ENCODE measurements at places on chromosomes 2 and 18. TPM values are rescaled to one million over a fixed set of nuclear protein-coding genes. Genes with fewer than 3 reads are reported as not detected.

DNA sequence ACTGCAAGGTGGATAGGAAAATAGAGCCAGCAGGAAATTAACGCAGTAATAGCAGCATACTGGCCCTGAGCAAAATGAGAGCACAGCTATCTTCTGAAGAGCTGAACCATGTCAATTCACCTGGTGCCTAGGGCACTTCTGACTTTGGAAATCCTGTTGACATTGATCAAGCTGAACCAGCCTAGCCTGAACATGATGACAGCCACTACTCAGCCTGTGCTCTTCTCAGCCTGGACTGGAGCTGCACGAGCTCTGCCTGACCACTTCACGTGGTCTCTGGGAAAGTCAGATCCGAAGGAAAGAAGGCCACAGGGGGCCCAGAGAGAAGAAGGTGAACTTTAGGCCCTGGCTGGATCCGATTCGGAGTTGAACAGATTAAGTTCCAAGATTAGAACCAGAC is 421.9 kb downstream of the LPIN1 start:
- no peak for DNase-seq

CNTNAP5 gene
- not detected for total RNA-seq

- DNase-seq: no peak
Observed at GRCh38 chr2:239255218-239255617, 145.6 kb downstream of the HDAC4 start.

GRCh38 chr2:227182765-227183164 is 18.3 kb downstream of the COL4A3 start:
- no peak for DNase-seq

GRCh38 chr2:70214953-70215549 is 24.2 kb upstream of the C2orf42 start:
- DNase-seq: no peak

GRCh38 chr18:30712383-30712782 is 330.2 kb downstream of the DSC3 start:
- no peak for DNase-seq

SCN7A gene
- total RNA-seq: 23.0 TPM

GRCh38 chr2:193240752-193241151 is 1046.0 kb upstream of the TMEFF2 start:
- no peak for DNase-seq

FBXO41 gene
- 2.2 TPM for total RNA-seq

GRCh38 chr2:37189452-37190153 is 1.1 kb upstream of the SULT6B1 start:
- no peak for DNase-seq

- DNase-seq: no peak
Observed at GRCh38 chr2:10223471-10223870, 79.2 kb upstream of the HPCAL1 start.

DNA sequence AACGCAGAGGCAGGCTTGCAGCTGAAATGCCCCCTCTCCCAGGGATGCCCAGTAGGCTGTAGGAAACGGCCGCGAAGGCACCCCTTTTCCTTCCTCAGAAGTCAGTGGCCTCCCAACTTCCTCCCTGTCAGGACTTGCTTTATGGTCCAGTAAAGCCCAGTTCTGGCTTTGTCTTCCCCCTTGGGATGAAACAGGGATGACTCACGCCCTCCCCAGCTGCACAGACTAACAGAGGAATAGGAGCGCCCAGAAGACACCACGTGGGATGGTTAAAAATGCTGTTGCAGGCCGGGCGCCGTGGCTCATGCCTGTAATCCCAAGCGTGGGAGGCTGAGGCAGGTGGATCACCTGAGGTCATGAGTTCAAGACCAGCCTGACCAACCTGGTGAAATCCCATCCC is 6.9 kb downstream of the CREG2 start:
- peak; percentile 68 for DNase-seq

DNA sequence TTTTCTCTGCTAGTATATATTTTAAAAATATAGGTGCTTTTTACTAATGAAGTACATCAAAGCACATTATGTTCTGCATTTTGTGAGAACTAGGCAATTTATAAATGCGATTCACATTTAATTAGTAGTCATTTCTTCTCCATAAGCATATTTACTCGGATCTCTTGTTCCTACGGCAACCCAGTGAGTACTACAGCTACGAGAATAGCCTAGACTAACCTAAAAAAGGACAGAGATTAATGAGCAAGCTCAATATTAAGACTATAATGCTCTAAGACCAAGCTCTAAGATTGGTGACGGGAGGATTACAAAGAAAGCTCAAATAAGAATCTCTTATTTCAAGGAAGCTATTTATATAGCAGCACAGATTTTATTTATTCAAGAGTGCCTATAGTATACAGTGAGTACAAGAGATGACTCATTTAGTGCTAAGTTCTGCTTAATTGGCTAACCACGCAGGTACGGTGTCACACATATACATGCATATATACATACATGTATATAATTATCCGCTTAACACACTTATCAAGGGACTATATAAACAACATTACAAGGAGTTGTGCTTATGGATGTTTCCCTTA is 364.7 kb downstream of the GPD2 start:
- no peak for DNase-seq

LPIN2 gene
- total RNA-seq: 18.1 TPM

GRCh38 chr2:197306696-197307040 is 3.9 kb downstream of the ANKRD44 start:
- peak; percentile 80 for DNase-seq

DNA sequence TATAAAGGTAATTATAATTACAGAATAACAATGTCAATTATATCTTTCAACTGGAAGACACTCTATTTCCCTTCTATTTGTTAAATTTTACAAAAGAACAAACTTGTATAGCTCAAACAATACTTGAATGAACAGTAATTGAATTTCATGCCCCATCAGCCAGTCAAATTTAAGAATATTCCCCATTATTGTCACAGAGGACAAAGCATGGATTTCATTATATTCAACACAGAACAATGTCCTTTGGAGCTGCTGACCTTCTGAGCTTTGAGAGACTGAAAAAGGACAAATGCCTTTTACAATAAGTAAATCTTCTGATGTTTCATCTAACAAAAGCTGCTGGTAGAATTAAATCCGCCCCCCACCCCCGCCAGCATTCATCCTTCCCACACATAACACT is 187.5 kb upstream of the MC4R start:
- DNase-seq: no peak

HRH4 gene
- not detected for total RNA-seq

DNA sequence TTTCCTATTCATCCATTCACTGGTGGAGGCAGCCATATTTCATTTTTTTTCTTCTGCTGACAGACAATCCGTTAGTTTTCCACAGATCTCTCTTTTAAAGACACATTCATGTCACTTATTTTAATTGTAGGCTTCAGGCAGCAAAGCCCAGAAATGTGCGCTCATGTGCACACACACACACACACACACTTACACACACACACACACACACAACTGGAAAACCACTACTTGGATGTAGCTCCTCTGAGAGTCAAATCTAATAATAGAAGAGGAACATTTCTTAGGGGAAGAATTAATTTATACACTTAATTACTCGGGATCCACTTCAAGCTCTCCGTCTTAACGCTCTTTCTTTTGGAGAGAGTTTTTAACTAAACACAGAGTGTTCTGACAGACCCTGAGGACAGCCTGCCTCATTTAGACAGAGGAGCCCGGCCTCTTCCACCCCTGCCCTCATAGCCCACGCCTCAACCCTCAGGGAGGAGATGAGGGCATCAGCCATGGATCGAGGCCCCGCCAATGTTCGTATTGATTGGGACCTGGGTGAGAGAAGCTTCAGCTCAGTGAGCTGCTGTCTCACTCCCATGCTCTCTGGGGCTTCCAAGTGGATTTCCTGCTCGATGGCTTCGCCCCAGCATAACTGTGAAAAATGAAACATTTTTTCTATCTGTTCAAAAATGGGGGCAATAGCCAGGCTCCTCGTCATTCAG is 261.4 kb upstream of the SKOR2 start:
- DNase-seq: no peak

GRCh38 chr2:200050921-200051610 is 95.7 kb downstream of the MAIP1 start:
- DNase-seq: no peak

DNA sequence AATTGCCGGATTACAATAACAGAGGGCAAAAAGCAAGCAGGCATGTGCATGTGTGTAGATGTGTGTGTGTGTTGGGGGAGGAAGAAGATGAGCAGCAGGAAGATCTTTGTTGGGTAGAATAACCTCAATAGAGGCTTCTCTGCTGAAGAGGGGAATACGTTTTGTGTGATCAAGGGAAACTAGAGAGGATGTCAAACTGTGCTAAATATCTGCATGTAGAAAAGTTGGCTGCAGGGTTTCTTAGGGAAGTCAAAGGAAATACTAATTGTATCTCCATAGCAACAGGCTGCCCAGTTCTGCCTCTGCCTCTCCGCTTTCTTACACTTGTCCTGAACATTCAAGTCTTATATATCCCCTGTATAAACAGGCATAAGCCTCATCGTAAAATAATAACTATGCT is 190.1 kb upstream of the RND3 start:
- DNase-seq: no peak

TFPI gene
- 42.7 TPM for total RNA-seq

DNA sequence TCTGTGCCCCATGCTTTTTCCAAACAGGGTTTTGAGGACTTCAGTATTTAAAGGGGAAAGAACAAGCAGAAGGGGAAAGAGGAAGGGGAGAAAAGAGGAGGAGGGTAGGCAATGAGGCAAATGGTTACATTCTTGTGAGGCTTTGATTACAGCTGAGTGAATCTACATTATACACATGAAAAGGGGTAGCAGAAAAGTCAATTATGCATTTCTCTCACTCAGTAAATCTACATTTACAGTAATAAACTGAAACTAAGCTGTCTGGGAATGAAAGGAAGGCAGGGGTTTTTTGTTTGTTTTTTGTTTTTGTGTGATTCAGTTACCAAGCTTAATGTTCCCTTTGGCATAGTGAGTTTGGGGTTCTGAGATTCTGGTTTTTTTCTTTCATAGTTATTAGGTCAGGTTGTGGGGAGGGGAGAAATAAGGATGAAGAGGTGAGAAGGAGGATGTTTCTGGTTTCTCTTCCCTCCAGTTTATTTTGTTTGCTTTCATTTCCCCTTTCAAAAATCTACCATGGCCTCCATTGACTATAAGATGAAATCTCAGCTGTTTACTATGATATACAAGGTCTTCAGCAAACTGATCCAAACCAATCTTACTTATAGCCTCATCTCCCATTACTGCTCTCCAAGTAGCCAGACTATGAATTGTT is 18.7 kb downstream of the C18orf63 start:
- DNase-seq: no peak

DNA sequence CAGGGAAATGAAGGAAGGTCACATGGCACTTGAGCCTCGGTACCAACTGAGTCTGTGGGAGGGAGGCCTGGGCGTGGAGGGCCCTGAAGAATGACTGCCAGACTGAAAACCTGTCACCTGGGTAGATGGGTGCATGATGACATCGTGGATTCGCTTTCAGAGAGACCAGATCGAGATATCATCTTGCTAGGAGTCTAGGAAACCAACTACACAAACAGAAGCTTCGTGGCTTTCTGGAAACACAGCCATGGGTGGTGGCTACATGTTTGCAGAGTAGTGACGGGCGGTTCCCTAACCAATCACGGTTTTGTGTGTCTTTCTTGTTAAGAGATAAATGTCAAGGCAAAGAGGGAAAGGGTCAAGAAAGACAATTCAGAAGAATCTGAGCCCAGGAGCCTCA is 155.0 kb downstream of the EIPR1 start:
- no peak for DNase-seq

DNA sequence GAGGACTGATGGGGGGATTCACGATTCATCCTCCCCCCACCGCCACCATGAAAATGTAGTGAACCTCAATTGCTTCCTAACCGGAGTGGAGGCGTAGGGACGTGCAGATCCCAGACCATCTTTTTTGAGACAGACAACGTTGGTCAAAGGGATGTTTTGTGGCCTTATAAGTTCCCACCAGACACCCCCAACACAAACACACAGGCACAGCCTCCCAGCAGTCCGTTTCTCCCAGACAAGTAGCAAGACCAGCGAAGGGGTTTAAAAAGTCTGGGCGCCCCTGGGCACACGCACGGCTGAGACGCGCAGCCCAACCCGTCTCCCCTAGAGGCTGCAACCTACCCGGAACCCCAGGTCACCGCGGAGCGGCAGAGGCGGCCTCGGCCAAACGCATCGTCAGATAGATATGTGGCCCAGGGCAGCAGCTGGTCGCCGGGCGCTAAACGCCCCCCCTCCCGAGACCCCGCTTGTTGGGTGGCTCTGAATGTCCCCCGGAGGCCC is 1.3 kb downstream of the GBX2 start:
- DNase-seq: no peak

DNA sequence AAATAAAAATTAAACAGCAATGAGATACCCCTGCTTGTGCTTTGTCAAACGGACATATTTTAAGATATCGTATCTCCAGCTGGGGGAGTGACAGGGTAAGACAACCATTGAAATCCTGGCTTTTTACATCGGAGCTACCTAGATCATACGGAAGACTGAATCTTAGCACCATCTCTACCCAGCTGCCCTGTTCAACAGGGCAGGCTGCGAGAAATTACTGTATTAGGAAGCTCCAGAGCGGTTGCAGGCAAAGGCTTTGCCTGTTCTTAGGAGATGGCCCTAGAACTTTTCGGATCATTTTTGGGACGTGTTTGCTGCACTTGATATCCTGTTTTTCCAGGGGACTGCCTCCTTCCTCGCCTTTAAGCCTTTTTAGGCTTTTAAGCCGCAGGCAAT is 2.0 kb upstream of the PRKCE start:
- no peak for DNase-seq

- DNase-seq: no peak
Observed at GRCh38 chr2:239569401-239570090, 168.7 kb upstream of the HDAC4 start.

LINC00305 gene
- total RNA-seq: not detected

PLEKHH2 gene
- total RNA-seq: 4.1 TPM

GRCh38 chr2:133324150-133324561 is 244.1 kb downstream of the NCKAP5 start:
- no peak for DNase-seq

- no peak for DNase-seq
Observed at GRCh38 chr2:189465478-189465877, 24.2 kb downstream of the WDR75 start.

DNA sequence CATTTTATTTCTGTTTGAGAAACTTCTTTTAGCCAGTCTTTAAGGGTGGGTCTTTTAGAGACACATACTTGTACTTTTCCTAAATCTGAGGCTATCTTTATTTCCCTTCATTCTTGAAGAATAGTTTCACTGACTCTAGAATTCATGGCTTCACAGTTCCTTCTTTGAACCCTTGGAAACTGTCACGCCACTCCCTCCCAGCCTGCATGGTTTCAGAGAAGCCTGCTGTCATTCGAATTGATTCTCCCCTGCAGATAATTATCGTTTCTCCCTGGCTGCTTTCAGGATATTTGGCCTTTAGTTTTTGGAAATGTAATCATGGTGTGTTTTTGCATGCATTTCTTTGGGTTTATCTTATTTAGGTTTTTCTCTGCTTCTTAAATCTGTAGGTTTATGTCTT is 72.0 kb upstream of the REV1 start:
- DNase-seq: no peak

DNA sequence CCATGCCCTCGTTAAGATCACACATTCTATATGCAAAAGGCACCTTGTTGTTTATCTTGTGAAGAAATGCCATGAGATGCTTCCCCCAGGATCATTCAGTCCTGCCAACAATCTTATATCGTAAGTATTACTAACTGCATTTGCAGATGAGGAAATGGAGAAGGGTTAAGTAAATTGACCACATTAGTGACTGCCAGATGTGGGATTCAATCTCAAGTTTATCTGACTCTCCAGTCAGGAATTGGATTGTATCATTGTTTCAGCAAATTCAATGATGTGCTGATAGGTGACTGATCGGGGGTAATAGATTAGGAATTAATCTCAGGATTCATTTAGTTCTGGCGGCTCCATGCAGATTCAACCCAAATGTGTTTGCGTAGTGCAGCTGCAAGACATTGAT is 106.2 kb downstream of the CNTNAP5 start:
- no peak for DNase-seq

GRCh38 chr2:164719996-164720941 is 99.0 kb upstream of the GRB14 start:
- no peak for DNase-seq

Data from right cardiac atrium (tissue), 5 donors.